ENCODE measurements at places on chromosomes 1 and 21.
A peak's percentile ranks its signal among the peaks of the same experiment; 100 is the strongest.

GRCh38 chr1:87501738-87502137, 173.1 kb downstream of the LMO4 start:
- DNase-seq: no peak
- peaks cover 7% of the 10 kb centered on the region for H3K4me1 ChIP-seq
- H3K36me3 ChIP-seq: no peaks in the 10 kb centered on the region
- H3K4me3 ChIP-seq: no peak overlapping the region
- no peaks in the 10 kb centered on the region for H3K27me3 ChIP-seq

DNA sequence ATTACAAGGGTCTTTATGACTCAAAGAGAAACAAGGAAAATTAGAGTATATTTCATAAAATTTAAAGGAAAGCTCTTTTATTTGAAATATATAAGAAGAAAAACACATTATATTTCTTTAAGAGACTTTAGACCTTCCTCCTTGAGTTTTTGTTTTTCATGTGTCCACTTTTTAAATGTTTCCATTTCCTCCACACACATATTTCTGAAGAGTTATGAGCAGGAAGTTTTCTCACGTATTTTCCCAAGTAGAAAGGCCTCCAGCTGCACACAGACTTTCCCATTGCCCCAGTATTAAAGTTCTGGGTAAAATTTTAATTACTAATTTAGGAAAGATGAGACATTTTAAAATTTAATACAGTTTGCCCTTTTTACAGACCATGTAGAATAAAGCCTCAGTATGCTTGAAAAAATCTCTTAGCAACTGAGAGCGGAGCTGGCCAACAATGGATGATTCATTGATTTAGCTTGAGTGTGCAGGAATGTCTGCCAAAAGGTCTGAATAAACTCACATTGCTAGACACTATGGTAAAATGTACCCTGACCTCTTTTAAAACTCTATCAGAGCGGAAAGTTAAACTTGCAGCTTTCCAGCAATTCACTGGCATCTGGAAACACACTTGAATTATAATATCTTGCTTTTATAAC, 57.9 kb downstream of the DDAH1 start:
- no peaks in the 10 kb centered on the region for H3K36me3 ChIP-seq
- no peak for DNase-seq

GRCh38 chr1:196376630-196377328, 231.5 kb downstream of the KCNT2 start:
- no peak overlapping the region for H3K4me3 ChIP-seq
- no peak overlapping the region for H3K27ac ChIP-seq
- no peak for DNase-seq
- H3K4me1 ChIP-seq: no peaks in the 10 kb centered on the region
- no peaks in the 10 kb centered on the region for H3K36me3 ChIP-seq

DNA sequence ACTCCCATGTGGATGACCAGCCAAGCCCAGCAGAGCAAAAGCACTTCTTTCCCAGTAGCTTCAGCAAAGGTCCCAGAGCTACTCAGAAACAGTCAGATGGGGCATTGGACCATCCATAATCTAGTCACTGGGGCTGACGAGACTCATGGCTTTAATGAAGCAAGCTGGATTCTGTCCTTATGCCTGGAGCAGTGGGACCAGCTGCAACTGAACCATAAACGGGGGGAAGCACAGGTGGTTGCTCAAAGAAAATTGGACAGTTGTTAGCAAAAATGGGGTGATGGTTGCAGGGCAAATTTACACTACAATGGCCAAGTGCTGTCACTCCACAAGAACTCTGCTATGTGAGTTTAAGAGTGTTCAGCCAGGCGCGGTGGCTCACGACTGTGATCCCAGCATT, 17.4 kb upstream of the FASLG start:
- H3K27me3 ChIP-seq: peaks cover 9% of the 10 kb centered on the region
- DNase-seq: no peak
- H3K27ac ChIP-seq: no peak overlapping the region
- no peak overlapping the region for H3K4me3 ChIP-seq
- peaks cover 40% of the 10 kb centered on the region for H3K4me1 ChIP-seq

DNA sequence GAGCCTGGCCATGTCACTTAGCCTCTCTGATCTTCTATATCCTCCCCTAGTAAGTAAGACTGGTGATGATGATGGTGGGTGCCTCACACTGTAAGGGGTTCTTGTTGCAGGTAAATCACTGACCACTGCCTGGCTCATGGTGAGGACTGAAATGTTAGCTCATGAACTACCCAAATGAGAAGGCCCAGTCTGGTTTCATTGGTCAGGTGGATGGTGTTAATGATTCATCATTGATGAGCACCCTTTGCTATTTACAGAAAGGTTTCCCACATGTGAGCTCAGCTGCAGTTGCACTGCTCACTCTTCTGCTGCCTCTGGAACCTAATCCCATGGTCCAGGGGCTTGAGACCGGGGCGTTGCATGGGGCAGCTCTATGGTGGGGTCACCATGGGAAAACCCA, 417.7 kb downstream of the PRDM2 start:
- no peak overlapping the region for H3K4me3 ChIP-seq
- peaks cover 20% of the 10 kb centered on the region for H3K27me3 ChIP-seq
- H3K36me3 ChIP-seq: no peaks in the 10 kb centered on the region
- no peak overlapping the region for H3K27ac ChIP-seq

GRCh38 chr1:180838535-180838934, 74.2 kb upstream of the KIAA1614 start:
- H3K36me3 ChIP-seq: peaks cover 21% of the 10 kb centered on the region
- H3K27me3 ChIP-seq: no peaks in the 10 kb centered on the region
- DNase-seq: no peak
- no peak overlapping the region for H3K4me3 ChIP-seq
- H3K27ac ChIP-seq: no peak overlapping the region
- peaks cover 10% of the 10 kb centered on the region for H3K4me1 ChIP-seq

GRCh38 chr1:32887623-32888022, 1.3 kb downstream of the HPCA start:
- no peak overlapping the region for H3K4me3 ChIP-seq
- H3K27me3 ChIP-seq: peaks cover 94% of the 10 kb centered on the region
- peaks cover 21% of the 10 kb centered on the region for H3K4me1 ChIP-seq
- DNase-seq: no peak
- H3K27ac ChIP-seq: no peak overlapping the region

- H3K27me3 ChIP-seq: no peaks in the 10 kb centered on the region
- peak overlapping the region; percentile 42 for H3K27ac ChIP-seq
- peaks cover 25% of the 10 kb centered on the region for H3K4me1 ChIP-seq
- peaks cover 10% of the 10 kb centered on the region for H3K36me3 ChIP-seq
- DNase-seq: peak; percentile 61
These were observed 25.2 kb upstream of the RABGAP1L start for GRCh38 chr1:174134003-174134659.

DNA sequence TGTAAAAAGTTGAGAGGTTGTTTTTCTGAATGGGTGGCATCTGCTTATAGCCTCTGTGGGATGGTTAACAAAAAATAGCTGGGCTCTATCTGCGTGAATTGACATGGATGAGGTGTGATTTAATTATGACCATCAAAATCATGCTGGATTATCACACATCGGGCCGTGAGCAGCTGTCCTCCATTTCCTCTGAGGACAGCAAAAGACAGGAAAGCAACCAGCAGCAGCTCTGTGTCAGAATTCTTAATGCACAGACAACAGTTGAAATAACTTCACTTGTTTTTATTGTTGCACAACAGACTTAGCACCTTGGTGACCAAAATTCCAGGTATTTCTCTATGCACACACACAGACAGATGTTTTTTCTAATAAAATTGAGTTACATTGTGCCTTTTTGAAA, 54.5 kb upstream of the LAPTM5 start:
- no peak for DNase-seq
- no peak overlapping the region for H3K27ac ChIP-seq
- H3K36me3 ChIP-seq: no peaks in the 10 kb centered on the region
- H3K4me3 ChIP-seq: no peak overlapping the region
- H3K4me1 ChIP-seq: peaks cover 5% of the 10 kb centered on the region
- peaks cover 46% of the 10 kb centered on the region for H3K27me3 ChIP-seq

DNA sequence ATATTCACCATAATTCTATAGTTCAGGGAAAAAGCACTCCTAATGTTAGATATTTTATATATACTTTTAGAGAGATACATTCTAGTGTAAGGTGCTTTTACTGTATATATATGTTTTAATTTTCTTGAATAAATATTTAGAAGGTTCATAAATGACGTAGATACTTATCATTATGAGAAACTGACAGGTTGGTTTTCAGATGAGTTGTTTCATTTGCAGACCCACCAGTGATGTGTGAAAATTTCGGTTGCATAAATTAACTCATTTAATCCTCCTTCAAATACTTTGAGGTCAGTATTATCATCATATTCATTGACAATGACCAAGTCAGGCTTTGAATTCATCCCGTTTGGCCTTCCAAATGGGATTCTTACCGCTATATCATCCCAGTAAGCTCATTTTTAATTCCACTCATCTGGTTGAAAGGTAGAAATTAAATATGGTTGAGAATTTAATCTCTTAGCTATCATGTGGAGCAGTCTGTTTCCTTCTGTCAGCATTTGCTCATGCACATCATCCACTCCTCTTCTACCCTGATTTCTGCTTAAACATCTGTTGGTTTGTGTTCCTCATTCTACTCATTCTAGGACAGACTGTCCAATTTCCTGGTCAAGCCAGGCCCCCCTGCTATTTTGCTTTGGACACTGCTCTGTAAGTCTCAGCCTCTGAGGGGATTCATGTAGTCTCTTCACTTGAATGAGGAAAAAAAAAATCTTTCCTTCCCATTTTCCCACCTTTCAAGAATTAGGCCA, 1156.6 kb downstream of the PLA2G4A start:
- no peak overlapping the region for H3K27ac ChIP-seq
- H3K4me3 ChIP-seq: no peak overlapping the region
- no peaks in the 10 kb centered on the region for H3K36me3 ChIP-seq
- H3K4me1 ChIP-seq: peaks cover 1% of the 10 kb centered on the region

DNA sequence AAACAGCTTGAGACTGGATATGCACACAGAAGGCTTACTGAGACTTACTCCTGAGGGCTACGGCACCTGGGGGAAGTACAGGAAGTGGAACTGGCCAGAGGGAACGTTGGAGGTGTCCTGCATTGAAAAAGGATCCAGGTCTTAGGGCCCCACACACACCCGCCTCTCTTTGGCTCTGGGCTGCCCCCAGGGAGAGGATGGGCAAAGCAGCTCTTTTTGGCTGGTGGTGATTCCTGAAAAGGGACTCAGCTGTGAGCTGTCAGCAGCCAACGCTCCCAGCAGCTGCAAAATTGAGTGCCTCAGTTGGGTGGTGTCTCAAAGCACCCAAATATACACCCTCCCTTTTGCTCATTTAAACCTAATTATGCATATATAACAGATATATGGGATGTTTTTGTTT, 213.2 kb downstream of the TNR start:
- no peak overlapping the region for H3K4me3 ChIP-seq
- no peak overlapping the region for H3K27ac ChIP-seq
- H3K27me3 ChIP-seq: peaks cover 4% of the 10 kb centered on the region
- no peak for DNase-seq
